ENCODE measurements at places on chromosomes 3 and 15. TPM values are rescaled to one million over a fixed set of nuclear protein-coding genes. Genes with fewer than 3 reads are reported as not detected.

GRCh38 chr3:53804697-53805462 is 41.3 kb downstream of the CHDH start:
- DNase-seq: peak; percentile 55

DNA sequence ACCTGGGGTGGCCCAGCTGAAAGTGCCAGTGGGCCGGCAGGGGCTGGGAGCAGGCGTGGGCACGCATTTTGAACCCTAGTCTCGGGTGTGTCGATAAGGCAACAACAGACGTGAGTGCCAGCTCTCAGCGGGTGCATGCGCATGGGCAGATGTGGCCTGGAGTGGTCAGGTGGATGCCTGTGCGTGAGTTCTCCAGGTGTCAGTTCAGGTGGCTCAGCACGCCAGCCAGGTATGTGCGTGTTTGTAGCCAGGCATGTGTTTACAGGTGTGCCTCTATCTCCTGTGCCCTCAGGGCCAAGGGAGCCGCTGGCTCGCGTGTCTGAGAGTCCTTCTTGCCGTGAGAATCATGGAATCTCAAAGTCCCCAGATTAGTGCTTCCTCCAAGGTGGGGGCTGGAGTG is 14.8 kb downstream of the CYP1A2 start:
- no peak for DNase-seq

- DNase-seq: no peak
Observed at GRCh38 chr3:43909149-43909548, 218.4 kb downstream of the ABHD5 start.

DNA sequence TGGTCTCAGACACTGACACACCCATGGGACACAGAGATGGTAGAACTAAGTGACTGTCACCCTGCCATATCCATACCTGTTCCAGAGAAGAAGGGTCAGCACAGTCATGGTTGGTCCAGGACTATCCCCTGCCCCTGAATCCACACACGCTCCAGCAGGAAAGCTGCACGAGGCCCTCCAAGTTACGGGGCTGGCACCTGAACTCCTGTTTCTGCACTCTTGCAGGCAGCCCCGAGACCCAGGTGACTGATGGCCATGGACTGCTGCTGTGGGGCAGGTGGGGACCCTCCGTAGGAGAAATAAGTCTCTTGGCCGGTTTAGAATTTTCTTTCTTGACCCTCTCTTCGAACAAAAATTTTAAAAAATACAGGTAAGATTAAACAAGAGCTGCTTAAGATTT is 30.6 kb downstream of the CHDH start:
- no peak for DNase-seq

GRCh38 chr3:34001022-34001421 is 202.6 kb downstream of the PDCD6IP start:
- no peak for DNase-seq

DNA sequence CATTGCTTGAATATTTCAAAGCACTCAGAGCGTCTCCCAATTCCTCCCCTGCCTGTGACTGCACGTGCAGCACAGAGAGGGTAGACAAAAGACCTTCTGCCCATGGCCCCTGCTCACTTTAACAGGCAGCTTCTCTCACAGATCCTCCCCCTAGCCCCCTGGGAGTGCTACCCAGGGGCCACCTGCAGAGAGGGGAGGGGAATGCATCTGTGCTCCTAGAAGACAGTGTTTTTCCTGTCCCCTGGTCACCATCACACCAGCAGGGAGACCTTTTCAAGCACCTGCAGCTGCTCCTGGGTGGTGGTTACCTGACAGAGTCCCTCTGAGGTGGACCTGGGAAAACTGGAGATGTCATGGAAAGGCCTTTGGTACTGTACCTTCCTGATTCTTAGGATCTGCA is 56.7 kb upstream of the PRR23C start:
- no peak for DNase-seq

- DNase-seq: no peak
Observed at GRCh38 chr3:4494895-4495264, 1.7 kb downstream of the ITPR1 start.

GRCh38 chr3:55819005-55819404 is 331.9 kb upstream of the WNT5A start:
- DNase-seq: no peak

GRCh38 chr3:19959505-19959904 is 12.6 kb downstream of the RAB5A start:
- DNase-seq: no peak

GRCh38 chr3:100902572-100902971 is 90.6 kb downstream of the ABI3BP start:
- no peak for DNase-seq

DNA sequence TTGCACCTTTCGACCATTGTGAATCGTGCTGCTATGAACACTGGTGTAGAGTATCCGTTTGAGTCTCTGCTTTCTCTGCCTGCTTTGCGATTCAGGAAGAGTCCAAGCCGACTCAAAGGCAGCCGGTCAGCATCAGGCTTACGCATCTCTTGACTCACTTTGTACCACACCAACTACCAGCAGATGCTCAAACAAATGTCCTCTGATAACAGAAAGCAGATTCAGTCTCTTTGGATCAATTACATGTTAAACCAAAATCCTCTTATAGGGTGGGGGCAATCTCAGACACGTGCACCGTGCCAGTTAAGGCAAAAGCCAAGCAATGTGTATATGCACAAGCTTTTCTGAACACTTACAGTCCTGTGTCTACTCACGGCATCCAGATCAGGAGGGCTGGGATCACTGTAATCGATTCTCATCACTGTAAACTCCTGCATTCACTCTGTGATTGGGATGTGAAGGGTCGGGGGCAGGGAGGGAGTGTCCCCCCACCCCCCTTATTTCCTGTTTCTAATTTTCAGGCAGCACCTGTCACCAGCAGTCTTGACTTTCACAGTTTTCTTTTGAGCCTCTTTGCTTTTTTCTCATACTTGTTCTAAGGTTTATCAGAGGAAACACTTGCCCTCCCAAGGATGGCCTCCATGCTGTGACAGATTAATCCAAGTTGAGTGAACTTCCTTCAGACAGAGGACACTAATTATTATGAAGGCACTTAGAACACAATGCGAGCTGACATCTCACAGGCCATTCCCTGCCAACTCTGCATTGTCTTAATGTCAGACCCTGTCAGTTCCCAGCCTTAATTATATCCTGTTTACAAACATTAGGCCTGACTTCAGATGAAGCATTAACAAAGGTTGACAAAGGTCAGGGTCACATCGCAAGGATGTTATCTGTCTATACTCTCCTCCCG is 153.5 kb downstream of the MECOM start:
- no peak for DNase-seq

GRCh38 chr3:155602307-155602706 is 142.6 kb downstream of the PLCH1 start:
- DNase-seq: no peak

DNA sequence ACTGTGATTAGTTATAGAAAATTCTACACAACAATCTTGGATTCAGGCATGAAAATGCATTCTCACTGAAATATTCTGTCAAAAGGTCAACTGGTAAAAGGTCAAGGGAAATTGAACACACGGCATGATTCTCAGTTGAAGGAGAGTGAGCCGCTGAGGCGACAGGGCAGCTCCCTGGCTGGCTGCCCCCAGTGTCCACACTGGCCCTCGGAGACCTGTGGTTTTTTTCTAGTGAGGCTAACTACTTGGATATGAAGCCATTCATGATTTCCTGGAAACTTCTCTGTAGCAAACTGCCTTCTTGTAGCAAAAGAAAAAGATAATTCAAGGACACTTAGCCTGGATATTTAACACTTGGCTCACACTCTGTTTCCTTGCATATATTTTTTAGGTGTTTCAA is 37.2 kb downstream of the AADACL2 start:
- DNase-seq: no peak

DNA sequence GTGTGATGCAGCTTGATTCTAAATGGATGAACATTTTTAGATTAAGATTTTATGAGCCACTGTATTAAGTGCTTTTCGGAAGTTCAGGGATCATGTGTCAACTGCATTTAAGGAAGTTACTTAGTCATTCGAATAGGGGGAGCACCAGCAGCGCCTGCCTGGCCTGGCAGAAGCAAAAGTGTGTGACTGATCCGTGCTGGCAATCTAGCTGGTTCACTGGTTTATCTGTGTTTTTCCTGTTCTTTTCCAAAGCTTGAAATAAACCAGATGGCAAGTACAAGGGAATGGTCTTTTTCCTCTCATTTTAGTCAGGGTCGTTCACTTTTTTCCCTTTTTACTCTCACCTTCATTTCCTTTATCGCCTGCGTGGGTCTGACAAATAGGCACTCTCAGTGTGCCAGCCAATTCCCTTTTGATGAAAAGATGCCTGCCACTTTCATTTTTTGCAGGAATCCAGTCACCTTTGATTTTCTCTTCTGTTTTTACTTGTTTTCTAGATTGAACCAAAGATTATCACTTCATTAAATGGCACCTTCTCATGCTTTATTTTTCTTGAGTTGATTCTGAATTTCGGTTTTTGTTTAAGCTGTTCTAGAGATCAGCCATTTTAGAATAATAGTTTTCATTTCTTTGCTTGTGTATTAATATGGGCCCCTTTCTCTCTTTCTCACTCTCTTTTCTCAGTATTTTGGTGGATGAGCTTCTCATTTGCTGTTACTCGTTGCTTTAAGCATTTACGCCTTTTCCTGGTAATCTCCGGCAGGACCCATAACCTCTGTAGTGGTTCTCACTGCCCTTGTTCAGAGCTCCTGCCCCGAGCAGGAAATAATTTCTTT is 2.8 kb downstream of the ABHD2 start:
- DNase-seq: no peak

DNA sequence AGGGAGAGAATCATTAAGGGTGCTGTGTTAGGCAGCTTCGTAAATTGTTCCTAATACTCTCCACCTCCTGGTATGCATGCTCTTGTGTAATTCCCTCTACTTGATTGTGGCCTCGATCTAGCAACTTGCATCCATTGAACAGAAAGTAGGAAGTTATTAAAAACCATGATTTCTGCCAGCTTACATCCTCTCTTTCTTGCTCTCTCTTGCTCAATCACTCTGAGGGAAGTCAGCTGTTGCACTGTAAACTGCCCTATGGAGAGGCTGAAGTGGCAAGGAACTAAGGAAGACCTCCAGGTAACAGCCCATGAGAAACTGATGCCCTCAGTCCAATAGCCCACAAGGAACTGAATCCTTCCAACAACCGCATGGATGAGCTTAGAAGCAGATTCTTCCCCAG is 92.6 kb downstream of the ERC2 start:
- DNase-seq: no peak

DNA sequence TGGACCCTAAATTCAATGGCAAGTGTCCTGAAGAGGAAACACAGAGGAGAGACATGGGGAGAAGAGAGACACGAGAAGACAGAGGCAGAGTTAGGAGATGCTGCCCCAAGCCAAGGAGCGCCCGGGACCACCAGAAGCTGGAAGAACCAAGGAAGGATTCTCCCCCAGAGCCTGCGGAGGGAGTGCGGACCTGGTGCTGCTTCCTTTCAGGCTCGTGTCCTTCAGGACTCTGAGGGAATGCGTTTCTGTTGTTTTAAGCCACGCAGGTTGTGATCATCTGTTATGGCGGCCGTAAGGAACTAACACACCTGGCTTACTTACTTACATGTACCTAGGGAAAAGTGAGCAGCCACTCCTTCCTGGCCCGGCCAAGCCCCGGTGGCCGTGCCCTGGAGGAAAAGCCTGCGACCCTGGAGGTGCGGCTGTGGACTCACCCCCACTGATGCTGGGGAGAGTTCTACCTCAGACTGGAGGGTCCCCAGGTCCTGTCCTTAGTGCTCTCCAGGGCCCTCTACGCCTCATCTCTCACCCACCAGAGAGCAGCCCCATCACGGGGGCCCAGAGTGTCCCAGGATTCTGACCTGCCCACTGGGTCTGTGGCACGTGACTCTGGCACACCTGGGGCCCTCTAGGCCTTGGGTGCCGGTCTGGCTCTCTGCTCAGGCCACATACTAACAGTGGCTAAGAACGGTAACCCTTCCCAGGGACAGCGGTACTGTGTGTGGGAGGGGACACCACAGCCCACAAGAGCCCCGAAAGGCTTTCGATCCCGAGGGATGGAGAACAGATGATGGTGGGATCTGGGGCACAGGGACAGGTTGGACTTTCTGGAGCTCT is 61.8 kb downstream of the ITGA11 start:
- DNase-seq: no peak

DNA sequence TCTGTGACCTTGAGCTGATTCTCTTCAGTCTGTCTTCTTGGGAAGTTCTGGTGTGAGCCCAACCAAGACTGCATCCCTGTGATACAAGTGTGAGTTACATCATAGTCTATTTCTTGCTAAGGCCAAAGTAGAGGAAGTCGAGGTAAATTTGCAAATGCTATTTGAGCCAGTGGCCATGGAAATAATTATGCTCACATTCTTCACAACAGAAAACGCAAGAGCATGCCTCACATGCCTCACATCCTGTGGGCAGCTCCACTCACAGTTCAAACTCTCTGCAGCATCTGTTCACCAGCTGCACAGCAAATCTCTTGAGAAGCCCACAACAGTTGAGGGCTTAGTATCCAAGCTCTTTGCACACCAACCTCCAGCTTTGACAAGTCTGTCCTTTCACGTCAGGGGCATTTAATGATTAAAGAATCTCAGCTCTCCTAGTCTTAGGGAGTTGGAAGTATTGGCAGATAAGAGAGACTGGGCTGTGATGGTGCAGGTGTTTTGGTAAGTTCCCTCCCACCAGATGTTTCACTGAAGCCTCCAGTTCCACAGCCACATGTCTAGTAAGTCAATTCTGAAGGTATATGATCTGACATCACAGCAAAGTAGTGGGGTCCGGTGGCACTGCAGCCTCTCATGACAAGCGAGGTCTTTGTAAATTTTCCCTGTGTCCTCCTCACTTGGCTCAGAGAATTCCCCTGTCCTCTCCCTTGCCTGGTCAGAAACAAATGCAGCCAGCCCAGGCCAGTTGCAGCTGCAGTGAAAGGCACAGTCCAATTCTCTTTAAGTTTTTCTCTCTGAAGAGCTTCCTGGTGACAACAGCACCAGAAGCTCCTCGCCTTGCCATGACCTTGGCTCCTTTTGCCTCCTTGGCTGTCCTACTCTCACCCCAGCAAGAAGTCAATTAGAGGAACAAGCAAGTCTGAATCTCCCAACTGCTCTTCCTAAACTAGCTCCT is 166.1 kb downstream of the SSR3 start:
- DNase-seq: peak; percentile 18

GRCh38 chr15:98900356-98900755 is 107.2 kb downstream of the PGPEP1L start:
- DNase-seq: no peak

GRCh38 chr3:77394046-77394445 is 354.1 kb downstream of the ROBO2 start:
- no peak for DNase-seq

- DNase-seq: no peak
Observed at GRCh38 chr3:46670000-46670890, 23.2 kb downstream of the ALS2CL start.

- no peak for DNase-seq
Observed at GRCh38 chr3:112656043-112656442, 15.1 kb upstream of the CCDC80 start.

GRCh38 chr3:113747283-113748046 is 630 bp downstream of the ATP6V1A start:
- no peak for DNase-seq

LOXL1 gene
- 81.3 TPM for total RNA-seq

RTP4 gene
- total RNA-seq: 1.5 TPM

PLA1A gene
- total RNA-seq: 1.4 TPM

ESYT3 gene
- total RNA-seq: 3.5 TPM

FBXW12 gene
- total RNA-seq: 0.46 TPM

VGLL4 gene
- total RNA-seq: 96.3 TPM

ARGFX gene
- total RNA-seq: not detected

KLF15 gene
- total RNA-seq: 0.67 TPM

ALCAM gene
- total RNA-seq: 79.9 TPM
